ENCODE measurements at places on chromosomes 7 and 10.

GRCh38 chr10:71021402-71021801 is 133.0 kb upstream of the PCBD1 start:
- DNase-seq, result no peak

DNA sequence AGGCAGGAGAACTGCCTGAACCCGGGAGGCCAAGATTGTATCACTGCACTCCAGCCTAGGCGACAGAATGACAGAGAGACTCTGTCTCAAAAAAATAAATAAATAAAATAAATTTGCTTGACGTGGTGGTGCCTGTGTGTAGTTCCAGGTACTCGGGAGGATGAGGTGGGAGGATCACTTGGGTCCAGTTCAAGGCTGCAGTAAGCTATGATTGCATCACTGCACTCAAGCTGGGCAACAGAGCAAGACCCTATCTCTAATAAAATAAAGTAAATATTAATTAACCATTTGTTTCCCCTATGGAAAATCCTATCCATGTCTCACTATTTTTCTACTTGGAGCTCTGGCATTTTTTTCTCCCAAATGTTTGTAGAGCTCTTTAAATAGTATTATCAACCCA is 36.3 kb downstream of the LRRC20 start:
- no peak for DNase-seq

- no peak for DNase-seq
Measured at GRCh38 chr10:110009736-110010475, 2.1 kb downstream of the ADD3 start.

GRCh38 chr7:54837168-54837567 is 78.2 kb upstream of the SEC61G start:
- no peak for DNase-seq

DNA sequence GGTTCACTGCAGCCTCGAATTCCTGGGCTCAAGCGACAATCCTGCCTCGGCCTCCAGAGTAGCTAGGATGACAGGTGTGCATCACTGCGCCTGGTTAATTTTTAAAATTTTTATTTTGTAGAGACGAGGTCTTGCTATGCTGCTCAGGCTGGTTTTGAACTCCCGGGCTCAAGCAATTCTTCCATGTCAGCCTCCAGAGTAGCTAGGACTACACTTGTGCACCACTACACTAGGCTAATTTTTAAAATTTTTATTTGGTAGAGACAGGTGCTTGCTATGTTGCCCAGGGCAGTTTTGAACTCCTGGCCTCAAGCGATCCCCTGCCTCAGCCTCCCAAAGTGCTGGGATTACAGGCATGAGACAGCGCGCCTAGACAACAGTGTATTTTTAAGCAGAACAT is 120.5 kb downstream of the SVIL start:
- DNase-seq, result no peak

DNA sequence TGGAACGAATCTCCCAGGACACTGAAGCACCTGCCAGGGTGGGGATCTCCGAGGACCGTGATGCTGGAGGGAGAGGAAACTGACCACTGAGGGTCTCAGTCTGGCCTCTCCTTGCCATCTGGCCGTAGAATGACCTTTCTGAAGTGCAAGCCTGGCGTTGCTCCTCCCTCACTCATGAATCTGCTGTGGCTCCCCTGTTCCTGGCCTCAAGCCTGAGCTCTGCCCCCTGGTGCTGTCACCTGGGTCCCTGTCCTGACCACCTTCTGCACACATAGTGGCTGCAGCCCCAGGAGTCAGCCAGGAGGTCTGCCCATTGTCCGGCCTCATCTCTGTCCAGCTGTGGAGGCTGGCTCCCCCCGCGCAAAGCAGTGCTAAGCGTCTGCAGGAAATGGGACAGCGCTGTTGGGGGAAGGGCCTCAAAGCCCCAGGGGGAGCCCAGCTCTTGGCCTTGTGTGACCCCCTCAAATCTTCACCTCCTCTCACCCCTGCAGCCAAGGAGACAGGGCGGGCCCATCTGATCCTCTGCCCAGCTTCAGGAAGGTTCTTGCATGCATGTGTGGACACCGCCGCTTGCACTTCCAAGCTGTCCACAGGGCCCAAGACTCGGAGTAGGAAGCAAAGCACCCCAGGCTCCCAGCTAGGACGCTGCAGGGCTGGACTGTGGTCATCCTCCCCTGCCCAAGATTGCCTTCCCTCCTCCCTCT is 65.7 kb downstream of the MYL10 start:
- DNase-seq, result no peak

All from left kidney (tissue), 8 donors.